Effector memory CD4-positive, alpha-beta T cell (primary cell): ENCODE measurements at places on chromosomes 7 and 10.

- DNase-seq = no peak
Observed at GRCh38 chr10:125982260-125982948, 86.0 kb downstream of the FANK1 start.

DNA sequence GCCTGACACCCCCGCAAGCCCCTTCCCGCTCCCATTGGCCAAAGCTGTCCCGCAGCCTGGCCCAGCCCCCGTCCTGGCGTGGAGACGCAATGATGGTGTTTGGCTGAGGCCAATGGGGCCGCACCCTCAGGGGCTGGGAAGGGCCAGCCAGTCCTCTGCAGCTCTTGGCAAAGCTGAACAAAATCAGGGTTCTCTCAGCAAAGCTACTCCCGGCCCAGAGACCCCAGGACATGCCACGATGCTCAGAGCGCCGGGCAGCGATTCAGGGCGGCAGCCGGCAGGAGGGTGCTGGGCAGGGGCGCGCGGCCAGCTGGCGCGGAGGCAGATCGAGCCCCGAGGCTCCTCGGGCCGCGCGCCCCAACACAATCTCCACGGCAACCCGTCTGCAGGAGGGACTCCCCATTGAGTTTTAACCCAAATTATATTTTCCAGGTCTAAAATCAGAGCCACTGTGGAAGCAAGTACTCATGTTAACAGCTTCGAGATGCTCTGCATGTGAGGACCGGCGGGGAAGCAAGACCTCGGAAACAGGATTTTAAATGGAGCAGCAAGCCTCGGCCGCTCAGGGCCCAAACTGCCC lies 8.8 kb upstream of the CNPY1 start:
- no peak for DNase-seq

DNA sequence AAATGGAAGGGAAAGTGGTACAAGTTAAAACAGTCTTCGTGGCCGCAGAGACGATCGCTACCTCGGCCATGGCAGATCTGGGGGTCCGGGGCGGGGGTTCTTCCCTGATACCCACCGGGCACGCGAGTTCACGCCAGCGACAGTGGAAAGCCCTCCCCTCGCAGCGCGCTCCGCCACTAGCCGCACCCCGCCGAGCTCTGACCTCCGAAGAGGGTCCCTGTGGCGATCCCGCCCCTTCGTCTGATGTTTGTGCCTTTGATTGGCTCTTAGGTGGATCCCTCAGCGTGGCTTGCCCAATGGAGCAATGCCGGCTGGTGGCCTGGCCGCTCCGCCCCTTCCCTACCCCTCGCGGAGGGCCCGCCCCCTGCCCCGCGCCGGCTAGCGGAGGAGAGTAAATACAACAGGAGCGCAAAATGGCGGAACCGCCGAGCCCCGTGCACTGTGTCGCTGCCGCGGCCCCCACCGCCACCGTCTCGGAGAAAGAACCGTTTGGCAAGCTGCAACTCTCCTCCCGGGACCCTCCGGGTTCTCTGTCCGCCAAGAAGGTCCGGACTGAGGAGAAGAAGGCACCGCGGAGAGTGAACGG lies at the start of gene RSBN1L:
TSS of gene RSBN1L (plus strand) at position 403 of the 586 bp plus-strand sequence. CDS start at position 414, 11 bp downstream.
- peak; percentile 93 for DNase-seq

DNA sequence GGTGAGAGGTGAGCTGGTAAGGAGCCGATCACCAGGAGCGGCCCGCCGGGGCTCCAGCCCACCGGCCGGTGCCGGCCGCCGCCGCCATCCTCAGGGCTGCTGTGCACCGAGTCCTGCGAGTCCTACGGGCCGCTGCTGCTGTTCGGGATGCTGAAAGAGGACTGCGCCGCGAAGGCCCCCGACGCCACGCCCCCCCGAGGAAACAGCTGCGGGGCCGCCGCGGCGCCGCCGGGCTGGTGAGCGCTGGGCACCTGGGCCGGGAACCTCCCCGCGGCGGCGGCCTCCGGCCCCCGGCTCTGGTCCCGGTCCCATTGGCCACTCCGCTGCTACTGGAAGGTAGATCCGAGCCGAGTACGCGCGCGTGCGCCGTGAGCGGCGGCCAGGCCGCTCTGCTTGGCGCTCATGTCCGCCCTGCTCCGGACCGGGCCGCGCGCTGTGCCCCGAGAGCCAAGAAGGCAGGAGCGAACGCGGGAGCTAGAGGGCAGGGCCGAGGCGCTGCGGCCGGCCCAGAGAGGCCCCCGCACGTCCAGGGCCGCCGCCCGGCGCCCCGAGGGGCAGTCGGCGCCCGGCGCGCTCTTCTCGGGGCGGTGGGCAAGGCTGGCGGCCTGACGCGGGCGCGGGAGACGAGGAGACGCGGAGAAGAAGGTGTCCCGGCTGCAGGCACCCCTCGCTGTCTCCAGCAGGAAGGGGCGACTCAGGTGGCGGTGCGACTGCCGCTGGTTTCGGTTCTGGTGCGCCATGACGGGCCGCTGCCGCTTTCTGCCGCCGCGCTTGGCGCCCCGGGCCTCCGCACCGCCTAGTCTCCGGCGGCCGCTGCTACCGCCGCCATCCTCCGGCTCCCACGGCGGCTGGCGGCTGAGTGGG lies 121.3 kb upstream of the WIPF3 start:
- DNase-seq = peak; percentile 2

- DNase-seq = no peak
Observed at GRCh38 chr7:79245623-79246249, 207.7 kb downstream of the MAGI2 start.

DNA sequence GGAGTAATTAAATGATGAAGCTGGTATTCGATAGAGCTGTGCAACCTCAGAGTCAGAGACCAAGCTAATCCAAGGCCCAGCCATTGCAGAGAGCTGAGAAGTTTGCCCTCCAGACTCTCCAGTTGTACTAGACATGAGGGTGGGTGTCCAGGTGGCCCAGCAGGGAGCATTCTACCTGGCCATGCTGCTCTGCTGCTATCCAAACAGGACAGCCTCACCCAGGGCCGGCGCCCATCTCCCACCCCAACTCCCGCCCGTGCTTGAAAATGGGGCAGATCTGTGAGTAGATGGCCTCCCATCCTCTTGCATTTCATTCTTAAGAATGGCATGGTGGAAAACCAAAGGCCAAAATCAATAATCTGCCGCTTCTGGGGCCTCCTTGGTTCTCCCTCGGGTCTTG lies 124.2 kb downstream of the TCERG1L start:
- DNase-seq = no peak

DNA sequence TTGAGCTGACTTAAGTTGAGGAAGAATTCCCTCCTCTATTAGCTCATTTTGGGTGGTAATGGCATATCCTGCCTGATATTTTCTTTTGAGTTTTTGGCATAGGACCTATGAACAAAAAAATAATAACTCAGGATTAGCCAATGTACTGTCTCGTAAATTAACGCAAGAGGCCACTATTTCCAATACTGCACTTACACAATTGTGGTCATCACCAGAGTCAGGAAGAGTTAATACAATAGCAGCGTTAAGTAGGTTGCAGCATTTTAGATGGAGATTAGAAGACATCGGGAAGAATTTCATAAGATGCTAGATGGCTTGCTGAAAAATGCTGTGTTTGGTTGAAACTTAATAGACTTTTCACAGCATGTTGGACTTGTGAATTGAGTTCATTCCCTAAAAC lies 36.4 kb downstream of the ANTXRL start:
- DNase-seq = no peak

DNA sequence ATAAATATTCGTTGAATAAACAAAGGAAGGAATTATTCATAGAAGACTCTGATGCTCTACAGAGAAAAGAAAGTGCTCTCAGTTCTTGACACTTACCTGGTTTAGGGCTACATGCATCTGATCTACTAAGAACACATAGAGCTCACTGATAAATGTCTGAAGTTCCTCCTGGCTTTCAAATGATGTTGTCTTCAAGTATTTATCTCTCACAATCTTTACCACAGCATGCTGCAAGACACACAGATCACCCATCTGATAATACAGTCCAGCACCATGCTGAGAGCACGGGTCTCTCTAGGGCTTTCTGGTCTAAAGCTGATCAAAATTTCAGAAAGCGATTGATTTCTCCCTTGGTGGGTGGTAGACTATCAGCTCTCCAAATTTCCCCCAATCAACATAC lies 44.5 kb upstream of the MRPS16 start:
- DNase-seq = no peak

DNA sequence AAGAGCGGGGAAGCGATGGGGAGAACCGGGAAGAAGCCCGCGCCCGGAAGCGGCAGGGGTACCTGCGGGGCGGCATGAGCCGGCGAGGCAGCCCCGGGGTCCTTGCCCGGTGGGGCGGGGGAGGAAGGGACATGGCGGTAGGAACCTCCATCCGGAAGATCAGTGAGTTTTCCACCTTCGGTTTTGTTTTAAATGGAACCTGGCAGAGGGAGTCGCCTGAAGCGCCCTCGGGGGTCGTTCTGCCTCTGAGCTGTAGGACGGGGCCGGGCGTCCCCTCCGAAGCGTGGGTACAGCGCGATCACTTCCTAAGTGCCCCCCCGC lies 471 bp downstream of the PFKP start:
- DNase-seq = no peak

- DNase-seq = no peak
Observed at GRCh38 chr10:14429043-14429700, 98.4 kb upstream of the FRMD4A start.

DNA sequence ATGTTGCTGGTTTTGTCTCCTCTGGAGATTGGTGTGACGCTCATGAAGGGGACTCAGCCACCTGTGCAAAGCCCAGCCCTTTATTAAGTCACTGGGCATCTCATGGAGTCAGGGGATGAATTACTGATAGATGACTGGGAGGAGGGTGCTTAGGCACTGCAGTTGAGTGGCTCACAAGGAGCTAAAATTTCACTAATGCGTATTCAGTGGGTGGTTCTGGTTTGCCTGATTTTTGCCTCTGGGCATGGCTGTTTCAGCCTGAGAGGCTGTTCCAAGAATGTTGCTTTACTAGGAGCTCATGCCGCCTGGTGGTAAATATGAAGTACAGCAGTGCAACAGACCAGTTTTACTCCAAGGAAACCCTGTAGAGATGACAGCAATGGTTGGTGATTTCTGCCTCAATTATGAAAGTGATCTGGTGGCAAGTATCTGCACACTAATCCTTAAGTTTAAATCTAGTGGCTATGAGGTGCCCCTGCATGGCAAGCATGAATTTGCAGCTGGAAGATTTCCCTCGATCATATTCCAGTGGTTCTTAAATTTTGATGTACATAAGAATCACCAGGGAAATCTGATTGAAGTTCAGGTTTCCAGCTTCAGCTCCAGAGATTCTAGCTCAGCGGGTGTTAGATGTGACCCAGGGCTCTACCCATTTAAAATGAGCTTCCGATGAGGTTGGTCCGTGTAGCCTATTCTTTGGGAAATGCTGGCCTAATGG lies 19.9 kb downstream of the ACTA2 start:
- DNase-seq = peak; percentile 14

GRCh38 chr10:121596689-121597503 lies 1.3 kb downstream of the FGFR2 start:
- no peak for DNase-seq

- no peak for DNase-seq
Observed at GRCh38 chr7:149882248-149883047, 8.7 kb downstream of the ATP6V0E2 start.

- DNase-seq = peak; percentile 12
Observed at GRCh38 chr7:100799037-100799896, 28.1 kb downstream of the EPHB4 start.

DNA sequence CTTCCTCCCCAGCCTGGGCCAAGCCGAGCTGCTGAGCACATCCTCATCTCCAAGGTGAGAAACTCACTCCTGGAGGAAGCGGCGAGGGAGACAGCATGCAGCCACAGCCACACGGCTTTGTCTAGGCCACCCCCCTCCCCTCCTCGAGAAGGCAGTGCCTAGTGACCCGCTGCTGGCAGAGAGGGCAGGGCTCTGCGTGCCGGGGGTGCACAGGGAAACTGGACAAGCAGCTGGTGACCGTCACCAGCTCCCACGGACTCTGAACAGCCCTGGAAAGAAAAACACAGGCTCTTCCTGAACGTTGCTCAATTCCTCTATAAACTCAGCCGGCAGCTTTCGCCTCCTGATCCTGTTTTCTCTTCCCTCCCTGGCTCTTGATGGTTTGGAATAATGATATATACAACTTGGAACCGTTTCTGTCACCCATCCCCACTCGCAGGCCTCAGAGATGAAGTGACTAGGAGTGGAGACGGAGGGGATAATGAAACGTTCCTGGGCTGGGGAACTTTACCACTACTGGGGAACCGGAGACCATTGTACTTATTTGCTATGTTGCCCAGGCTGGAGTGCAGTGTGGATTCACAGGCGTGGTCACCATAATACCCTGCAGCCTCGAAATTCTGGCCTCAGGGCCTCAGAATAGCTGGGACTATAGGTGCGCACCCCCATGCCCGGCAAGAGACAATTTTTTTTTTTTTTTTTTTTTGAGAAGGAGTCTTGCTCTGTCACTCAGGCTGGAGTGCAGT lies 19.3 kb downstream of the PAPOLB start:
- no peak for DNase-seq

GRCh38 chr7:106243893-106244292 lies 40.9 kb downstream of the NAMPT start:
- no peak for DNase-seq

DNA sequence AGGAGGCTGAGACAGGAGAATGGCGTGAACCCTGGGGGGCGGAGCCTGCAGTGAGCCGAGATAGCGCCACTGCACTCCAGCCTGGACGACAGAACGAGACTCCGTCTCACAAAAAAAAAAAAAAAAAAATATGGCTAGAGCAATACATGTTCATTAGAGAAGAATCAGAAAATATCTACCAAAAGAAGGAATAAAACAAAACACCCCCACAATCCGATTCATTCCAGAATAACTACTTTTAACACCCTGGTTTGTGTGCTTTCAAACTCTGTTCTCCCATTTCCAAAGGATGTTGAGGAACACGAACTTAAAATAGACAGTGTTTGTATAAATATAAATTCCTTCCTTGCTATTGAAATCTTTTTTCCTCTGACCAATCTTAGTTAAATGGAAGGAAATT lies 6.5 kb downstream of the PDSS1 start:
- DNase-seq = no peak

DNA sequence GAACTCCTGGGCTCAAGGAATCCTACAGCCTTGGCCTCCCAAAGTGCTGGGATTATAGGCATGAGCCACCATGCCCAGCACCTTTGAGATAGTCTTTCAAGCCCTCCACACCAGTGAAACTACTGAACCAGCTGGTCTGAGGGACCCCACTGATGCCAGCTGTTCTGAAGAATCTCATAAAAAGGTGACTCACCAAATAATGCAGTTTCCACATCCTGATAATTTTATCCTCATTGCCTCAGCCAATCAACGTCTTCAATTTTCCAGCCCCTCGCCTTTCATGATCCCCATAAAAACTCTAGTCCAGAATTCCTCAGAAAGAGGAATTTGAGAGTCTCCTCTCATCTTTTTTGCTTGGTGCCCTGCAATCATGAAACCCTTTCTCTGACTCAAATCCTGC lies 1691.6 kb upstream of the LRRTM3 start:
- DNase-seq = no peak

DNA sequence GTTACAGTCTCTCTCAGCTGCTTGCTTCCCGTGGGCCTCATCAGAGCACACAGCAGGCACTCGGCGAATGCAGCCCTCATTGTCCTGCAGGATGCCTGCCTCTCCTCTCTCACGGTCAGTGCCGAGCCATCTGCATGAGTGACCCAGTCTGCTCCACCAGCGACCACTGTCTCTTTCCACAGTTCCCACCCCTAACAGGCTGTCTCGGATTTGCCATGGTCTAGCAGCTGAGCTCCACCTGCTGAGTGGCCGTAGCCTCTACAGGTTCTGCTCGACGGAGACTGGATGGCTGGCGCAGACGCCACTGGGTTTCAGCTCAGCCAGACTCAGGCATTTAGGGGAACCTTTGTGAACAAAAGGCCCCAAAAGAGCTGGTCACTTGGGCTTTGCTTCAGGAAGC lies 209.4 kb upstream of the FOXK1 start:
- DNase-seq = no peak

GRCh38 chr7:4115442-4115841 lies 566.7 kb upstream of the FOXK1 start:
- no peak for DNase-seq
